Astrocyte of the spinal cord (primary cell): ENCODE measurements at places on chromosomes 1 and 21.

GRCh38 chr1:151290709-151291303 is 8.7 kb downstream of the ZNF687 start:
- no peak for DNase-seq

DNA sequence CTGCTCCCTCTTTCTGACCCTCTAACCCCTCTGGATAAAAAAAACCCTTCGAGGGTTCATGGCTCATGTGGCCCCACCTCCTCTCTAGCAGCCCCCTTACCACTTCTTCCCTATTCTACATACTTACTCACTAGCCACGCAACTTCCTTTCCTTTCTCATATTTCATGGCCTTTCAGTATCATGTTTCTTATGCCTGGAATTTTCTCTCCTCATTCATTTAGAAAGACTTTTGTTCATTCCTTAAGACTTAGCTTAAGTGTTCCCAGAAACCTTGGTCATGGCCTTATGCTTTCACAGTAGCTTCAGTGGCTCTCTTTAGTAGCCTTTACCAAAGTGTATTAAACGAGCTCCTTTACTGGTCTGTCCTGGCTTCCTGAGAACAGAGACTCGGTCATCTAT is 6.1 kb downstream of the ACP6 start:
- peak; percentile 39 for DNase-seq

DNA sequence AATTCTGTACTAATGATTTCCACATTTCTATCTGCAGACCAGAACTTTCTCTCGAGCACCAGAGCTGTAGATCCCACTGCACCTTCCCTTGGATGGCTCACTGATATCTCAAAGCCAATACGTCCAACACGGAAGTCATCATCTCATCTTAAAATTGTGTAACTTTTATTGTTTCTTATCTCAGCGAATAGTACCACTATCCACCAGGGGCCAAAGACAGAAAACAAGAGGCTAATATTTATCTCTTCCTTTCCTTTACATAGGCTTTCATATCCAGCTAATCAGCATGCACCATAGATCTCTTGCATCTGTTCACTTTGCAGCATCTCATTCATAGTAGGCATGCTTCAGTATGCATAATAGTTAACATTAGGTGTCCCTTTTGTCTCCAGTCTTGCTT is 303.6 kb downstream of the PTPRC start:
- DNase-seq, result no peak

- no peak for DNase-seq
Observed at GRCh38 chr1:78047106-78047505, 1.3 kb downstream of the GIPC2 start.

DNA sequence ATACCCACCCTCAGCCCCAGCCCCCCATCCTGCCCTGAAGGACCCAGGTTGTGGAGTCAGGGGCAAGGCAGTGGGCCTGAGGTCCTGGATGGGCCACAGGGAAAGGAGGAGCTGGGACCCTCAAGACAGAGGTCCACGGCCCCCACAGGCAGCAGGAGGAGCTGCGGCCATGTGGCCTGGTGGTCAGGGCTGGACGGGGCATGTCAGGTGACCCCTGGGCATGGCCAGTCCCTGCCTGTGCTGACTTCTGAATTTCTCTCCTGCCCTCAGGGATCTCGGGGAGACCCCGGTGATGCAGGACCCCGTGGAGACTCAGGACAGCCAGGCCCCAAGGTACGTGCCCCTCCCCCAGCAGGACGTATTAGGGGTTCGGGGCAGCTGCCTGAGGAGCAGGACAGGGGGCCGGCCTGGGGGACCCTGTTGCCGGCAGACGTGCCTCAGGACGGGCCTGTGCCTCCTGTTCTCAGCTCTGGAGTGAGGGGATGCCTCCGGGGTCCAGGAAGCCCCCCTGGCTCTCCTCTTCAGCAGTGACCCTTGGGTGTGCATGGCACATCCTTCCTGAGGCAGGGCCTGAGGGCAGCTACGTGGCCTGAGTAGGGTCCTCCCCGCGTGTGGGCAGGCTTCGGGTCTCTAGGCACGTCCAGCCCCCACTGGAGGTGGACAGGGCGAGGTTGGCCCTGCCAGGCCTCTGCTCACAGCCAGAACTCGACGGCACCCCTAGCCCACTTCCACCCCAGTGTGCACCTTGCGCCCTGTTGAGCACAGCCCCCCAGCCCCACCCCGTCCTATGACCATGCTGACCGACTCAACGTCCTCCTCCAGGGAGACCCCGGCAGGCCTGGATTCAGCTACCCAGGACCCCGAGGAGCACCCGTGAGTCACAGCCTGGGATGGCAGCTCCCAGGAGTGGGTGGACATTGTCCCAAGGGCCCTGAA is 23.6 kb downstream of the COL6A2 start:
- no peak for DNase-seq

DNA sequence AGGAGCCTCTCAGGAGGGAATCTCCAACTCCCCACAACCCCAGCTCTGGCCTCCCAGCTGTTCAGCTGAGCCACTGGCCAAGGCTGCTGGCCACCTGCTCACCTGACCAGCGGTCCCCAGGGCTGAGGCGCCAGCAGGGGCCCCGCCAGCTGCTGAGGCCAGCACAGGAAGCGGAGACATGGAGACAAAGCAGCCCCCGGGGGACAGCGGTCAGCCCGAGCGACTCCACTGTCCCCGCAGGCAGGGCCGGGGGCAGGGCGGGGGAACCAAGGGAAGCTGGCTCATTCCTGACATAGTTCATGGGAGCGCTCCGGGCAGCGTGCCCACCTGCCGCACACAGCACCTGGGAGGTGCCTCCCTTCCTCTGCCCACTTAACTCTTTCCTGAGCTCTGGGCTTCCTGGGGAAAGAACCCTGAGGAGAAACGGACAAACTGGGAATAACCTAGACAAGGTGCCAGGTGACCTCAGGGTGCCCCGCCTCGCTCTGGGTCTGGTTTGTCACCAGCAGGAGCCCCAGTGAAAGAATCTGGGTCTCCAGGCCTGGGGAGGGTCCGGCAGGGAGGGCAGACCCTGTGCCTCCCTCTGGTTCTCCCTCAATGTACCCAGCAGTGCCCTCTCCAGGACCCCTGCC is 10.7 kb downstream of the EPHA2 start:
- peak; percentile 66 for DNase-seq

- no peak for DNase-seq
Observed at GRCh38 chr1:51422367-51423072, 92.2 kb upstream of the TTC39A start.

GRCh38 chr1:150150133-150151021 is 661 bp downstream of the PLEKHO1 start:
- DNase-seq, result no peak

GRCh38 chr1:117664314-117664713 is 58.5 kb downstream of the TENT5C start:
- DNase-seq, result no peak

GRCh38 chr21:34819357-34819999 is 150.7 kb downstream of the CLIC6 start:
- DNase-seq, result no peak

- DNase-seq, result peak; percentile 30
Observed at GRCh38 chr21:43936247-43936967, 71.4 kb downstream of the AGPAT3 start.

GRCh38 chr1:94316183-94316582 is 78.8 kb upstream of the ARHGAP29 start:
- no peak for DNase-seq

- peak; percentile 84 for DNase-seq
Observed at GRCh38 chr1:8202182-8202905, 115.6 kb upstream of the SLC45A1 start.

- DNase-seq, result no peak
Observed at GRCh38 chr1:156497743-156498431, 2.7 kb downstream of the MEF2D start.

GRCh38 chr1:218344814-218345672 is at the start of gene TGFB2:
TSS of gene TGFB2 (plus strand) at chr1:218345336. CDS start at chr1:218346702, 1,366 bp downstream.
- DNase-seq, result peak; percentile 93

DNA sequence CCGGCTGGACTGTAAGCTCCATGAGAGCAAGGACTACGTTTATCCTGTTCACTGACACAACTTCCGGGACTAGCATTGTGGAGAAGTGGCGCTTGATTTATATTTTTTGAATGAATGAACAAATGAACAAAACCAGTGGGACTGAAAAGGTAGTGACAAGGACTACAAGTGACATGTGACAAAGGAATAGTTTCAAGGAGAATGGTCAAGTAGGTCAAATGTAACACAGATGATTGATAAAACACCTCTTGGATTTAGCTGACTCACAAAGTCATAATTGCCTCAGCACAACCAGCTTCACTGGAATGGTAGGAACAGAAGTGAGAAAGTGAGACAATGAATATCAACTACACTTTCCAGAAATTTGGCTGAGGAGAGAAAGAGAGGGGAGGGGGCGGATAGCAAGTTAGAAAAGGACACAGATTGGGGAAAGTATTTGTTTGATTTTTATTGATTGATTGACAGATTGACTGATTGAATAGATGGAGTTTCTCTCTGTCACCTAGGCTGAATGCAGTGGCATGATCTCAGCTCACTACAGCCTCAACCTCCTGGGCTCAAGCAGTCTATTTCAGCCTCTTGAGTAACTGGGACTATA is 14.2 kb downstream of the MTF1 start:
- DNase-seq, result no peak

DNA sequence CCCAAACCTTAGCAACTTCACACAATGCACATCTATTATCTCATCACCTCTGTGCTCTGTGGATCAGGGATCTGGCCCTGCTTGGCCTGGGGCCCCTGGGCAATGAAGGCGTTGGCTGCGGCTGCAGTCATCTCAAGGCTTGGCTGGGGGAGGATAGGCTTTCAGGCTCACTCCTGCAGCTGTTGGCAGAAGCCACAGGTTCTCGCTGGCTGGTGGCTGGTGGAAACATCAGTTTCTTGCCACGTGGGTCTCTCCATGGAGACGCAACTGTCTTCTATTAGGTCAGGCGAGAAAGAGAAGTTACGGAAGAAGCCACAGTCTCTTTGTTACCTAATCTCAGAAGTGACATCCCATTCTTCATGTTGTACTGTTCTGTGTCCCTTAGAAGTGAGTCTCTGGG is 3.6 kb upstream of the NPPA start:
- no peak for DNase-seq

GRCh38 chr1:118958937-118959631 is 29.1 kb downstream of the TBX15 start:
- DNase-seq, result no peak

DNA sequence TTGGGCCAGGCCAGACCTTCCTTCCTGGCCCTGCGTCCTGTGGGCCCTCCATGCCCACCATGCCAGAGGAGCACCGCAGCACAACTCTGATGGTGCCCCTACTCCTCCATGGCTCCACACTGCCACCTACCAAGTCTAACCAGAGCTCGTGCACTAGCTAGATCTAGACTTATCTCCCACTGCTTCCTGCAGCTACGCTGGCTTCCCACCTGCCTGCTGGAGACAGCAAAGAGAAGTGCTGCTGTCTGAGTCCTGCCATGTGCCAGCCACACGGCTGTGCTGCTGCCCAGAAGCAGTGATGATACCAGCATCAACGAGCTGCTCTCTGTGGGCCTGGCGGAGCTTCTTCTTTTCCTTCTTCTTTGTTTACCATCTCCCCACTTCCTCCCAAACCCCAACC is 4.5 kb downstream of the GUCA2B start:
- no peak for DNase-seq

DNA sequence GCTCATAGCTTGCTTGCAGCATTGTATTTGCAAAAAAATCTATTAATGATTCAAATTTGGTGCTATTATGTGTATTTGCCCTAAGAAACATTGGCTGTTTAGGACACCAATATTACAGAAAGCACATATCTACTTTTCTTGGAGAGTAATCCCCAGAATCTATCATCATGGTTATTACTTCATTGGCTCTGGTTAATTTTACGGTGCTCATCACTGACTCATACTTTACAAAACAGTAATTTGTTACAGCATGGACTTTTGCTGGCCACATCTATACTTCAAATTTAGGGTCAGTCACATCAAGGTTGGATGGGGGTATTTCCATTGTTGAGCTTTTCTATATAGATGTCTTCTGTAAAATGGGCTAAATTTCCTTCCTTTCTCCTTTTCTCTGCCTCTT is 45.7 kb downstream of the SH3GLB1 start:
- no peak for DNase-seq

- no peak for DNase-seq
Observed at GRCh38 chr21:41962425-41962966, 8.7 kb upstream of the C2CD2 start.

DNA sequence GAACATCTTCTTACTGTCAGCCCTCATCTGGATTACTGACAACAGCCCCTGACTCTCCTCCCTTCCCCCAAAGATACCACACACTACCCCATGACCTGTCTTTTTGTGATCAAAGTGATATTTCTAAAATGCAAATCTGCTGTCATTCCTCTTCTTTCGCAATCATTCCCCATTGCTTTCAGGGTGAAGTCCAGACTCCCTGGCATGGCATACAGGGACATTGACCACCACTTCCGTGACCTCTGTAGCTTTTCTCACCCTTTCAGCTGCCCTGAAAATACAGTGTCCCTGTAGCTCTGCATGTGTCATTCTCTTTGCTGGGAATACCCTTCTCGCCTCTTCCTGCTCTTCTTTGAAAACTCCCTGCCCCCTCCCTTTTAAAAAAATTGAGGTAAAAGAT is 4.1 kb downstream of the SERINC2 start:
- no peak for DNase-seq

DNA sequence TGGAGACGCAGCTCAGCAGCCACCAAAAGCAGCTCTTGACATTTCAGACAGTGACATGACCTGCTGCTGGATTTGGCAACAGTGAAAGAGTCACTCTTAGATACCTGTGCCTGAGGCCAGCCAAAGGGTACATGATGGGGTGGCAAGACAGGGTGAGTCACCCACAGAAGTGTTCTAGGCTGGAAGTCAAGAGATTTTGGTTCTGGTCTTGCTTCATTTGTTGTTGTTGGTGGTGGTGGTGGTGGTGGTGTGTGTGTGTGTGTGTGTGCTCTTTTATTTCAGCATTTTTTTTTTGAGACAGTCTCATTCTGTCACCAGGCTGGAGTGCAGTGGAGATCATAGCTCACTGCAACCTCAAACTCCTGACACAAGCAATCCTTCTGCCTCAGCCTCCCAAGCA is 25.8 kb downstream of the SHISAL2A start:
- no peak for DNase-seq

GRCh38 chr1:244236101-244236500 is 185.0 kb downstream of the ZBTB18 start:
- DNase-seq, result peak; percentile 23

GRCh38 chr1:23953020-23953419 is 6.6 kb upstream of the PNRC2 start:
- DNase-seq, result no peak

GRCh38 chr1:174740249-174740968 is 259.3 kb upstream of the CACYBP start:
- DNase-seq, result no peak

DNA sequence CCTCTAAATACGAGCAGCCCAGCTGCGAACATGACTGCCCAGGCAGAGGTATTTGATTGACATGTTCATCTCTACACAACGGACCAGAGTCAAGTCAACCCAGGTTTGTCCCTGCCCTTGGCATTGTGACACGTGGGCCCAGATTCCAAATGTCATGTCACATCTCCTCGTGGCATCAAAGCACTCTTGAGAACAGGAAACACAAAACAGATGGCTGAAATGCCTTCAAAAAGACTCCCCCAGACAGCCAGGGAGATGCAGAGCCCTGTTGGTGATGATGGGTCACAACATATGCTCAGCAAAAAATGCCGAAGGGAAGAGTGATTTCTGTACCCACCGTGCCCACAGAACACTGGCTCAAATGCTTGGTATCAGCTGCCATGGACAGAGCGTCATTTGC is 337.8 kb upstream of the DAB1 start:
- DNase-seq, result no peak

GRCh38 chr1:16018749-16019643 is 1.2 kb upstream of the HSPB7 start:
- DNase-seq, result peak; percentile 8
